ENCODE measurements at places on chromosomes 3 and 15.

DNA sequence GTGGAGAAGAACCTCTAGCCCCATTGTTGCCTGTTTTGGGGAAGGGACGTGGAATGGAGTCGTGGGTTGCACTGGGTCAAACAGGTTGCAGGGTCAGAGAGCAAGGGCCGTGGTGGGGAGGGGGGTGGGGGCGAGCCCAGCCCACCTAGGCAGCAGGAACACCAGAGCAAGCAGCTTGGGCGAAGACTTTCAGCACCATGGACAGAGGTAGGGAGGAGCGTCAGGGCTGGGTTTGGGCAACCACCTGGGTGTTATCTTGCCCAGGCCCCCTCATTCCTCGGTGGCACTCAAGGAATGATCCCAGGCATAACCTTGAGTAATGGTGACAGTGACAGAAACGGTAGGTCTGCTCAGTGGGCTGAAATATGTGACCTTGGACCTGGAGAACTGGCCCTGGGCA lies 45.9 kb upstream of the TMEM115 start:
- no peak for DNase-seq

- DNase-seq = no peak
These were observed 30.7 kb upstream of the CBLB start for GRCh38 chr3:105899516-105899915.

- DNase-seq = no peak
These were observed 72.9 kb downstream of the RPL39L start for GRCh38 chr3:187066228-187066995.

DNA sequence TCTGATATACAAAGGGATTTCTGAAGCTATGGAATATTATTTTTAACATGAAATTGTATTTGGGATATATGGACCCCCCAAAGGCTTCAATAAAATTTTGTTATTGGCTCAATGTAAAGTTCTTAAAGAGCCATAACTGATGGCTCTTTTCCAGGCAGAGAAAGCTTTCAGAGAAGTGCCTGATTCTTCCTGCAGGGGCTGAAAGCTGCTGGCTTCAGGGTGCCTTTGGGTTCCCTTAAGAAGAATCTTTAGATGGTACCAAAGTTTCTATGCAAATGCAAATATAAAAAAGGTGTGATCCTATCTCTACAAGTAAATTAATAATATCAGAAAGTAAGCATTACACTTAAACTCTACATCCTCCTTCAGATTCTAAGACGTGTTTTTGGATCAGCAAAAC lies 72.6 kb downstream of the NR2F2 start:
- DNase-seq = no peak

- DNase-seq = no peak
These were observed 17.5 kb downstream of the CIDEC start for GRCh38 chr3:9862391-9863057.

GRCh38 chr3:43086460-43087165 lies 19.3 kb downstream of the POMGNT2 start:
- no peak for DNase-seq

- DNase-seq = no peak
These were observed 177.7 kb downstream of the ZNF385D start for GRCh38 chr3:21573291-21573690.

- DNase-seq = no peak
These were observed 6.3 kb downstream of the RBSN start for GRCh38 chr3:15092686-15093085.

DNA sequence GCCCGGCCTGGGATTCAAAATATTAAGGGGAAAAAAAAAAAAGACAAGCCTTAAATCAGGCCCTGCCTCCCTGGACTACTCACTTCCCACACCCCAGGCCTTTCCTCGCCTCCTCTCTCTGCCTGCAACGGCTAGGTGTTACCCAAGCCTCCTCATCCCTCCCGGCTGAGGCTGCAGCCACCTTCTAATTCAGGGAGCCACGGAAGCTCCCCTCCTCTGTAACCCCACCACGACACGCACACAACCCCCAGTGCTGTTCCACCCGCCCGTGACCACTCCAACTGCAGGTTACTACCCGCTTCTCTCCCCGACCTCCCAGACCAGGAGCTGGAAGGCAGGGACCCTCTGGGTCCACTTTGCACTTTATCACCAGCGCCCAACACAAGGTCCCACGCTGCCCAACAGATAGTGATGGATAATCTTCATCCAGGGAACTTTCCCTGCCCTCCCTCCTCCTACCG lies 936 bp downstream of the KIF7 start:
- DNase-seq = no peak

DNA sequence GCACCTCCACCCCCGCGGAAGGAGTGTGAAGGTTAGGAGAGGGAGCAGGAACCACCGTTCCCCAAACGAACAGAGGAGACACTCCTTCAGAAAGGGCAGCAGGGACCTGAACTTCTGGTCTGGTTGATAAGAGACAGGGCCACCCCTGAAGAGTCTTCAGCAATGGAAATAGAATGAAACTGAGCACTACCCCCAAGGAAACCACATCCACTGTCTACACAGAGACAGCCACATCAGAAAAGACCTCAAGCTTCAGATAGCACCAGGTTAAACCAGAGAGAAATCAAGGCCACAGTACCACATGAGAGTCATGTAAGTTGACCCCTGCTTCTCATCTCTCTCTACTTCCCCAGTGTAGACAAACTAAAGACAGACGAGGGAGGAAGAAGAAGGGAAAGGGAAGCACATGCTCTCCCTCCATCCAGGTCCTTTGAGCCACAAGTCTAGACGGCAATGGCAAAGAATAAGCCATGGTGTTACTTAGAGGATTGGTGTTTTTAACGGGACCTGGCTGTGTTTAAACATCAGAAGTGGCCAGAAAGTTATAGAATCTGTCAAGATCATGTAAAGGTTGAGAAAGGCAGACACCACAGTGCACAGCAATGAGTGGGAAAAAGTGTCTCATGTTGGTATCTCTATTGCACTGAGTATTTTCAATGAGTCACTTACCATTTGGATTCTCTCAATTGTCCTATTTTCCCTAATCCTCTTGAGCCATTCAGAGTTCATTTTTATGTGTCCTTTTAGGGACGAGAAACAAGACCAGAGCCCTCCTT lies 31.4 kb upstream of the CTNNB1 start:
- DNase-seq = no peak

GRCh38 chr3:151382671-151383070 lies 1.9 kb downstream of the P2RY12 start:
- DNase-seq = no peak

DNA sequence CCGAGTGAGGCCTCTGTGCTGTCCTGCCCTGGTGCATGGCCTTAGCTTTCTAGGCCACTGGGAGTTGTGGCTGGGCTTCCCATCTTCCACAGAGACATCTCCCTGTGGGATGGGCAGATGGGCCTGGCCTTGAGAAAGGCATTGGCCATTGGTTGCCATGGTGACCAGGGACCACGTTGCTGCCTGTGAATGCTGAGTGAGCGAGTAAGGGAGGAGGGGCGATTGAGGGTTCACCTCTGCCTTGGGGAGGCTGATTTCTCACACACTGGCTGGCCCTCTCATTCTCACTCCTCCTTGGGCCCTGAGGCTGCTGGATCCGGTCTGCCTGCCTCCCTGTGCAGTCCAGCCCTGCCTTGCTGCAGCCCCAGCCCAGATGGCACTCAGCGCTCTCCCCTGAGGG lies 26.4 kb upstream of the DOCK3 start:
- no peak for DNase-seq

DNA sequence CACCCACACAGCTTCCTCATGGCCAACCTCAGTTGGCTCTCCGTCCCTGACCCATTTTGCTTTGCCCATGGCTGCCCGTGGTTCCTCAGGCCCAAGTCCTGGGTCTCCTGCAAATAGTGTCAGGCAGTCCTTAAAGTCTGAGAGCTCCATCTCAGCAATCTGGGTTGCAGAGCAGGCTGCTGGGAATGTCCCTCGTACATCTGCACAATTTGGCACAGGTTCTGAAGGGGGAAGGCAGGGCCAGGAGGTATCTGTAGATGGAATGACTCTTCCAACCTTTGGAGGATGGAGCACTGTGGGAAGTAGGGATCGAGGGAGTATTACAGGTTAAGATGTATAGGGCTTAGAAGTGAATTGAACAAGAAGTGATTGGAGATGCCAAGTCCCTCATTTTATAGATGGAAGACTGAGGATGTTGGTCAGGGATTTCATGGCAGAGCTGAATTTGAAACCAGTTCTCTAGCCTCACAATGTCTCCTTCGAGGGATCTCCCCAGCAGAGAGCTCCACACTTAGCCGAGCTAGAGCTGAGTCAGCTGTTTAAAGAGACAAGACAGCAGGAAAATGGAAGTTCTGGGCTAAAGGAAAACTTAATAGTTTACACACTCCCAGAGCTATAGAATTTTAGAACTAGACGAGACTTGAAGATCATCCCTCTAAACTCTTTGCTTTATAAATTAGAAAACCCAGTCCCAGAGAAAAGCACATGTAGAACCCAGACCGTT lies 9.2 kb downstream of the CKMT1A start:
- no peak for DNase-seq

Data from cortex of kidney (tissue), 1 donor.